ENCODE measurements at places on chromosomes 5 and 9. TPM values are rescaled to one million over a fixed set of nuclear protein-coding genes. Genes with fewer than 3 reads are reported as not detected.

DNA sequence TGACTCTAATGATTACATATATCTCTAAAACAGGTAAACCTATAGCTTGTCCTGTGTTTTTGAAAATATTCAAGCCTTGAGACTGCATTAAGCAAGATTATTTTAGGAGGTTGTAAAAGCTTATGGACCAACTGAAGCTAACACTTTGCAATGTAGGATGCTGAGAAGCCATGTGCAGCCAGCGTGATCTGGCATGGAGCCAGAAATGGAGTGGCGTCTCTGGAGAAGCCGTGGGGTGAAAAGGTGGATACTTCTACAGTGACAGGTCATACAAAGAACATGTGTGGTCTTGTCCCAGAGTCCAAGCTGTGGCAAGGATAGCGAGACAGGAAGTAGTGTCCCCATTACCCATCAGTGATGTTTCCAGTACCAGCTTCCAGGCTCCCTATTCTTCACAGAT, 100.8 kb upstream of the CD180 start:
- no peak for DNase-seq

GRCh38 chr9:89649039-89649691, 44.4 kb downstream of the GADD45G start:
- no peak for DNase-seq

The TMEM232 gene
- total RNA-seq = 2.4 TPM

The RANBP3L gene
- total RNA-seq = 2.2 TPM

The ALG2 gene
- 25.4 TPM for total RNA-seq

The FBLL1 gene
- not detected for total RNA-seq

Measured in posterior vena cava (tissue), 2 donors.